Activated CD8-positive, alpha-beta memory T cell treated with anti-CD3 and anti-CD28 coated beads, Interleukin-2, amount 10 ng/mL, durations not matched to agents 7 days and 5 days (primary cell): ENCODE measurements at places on chromosomes 11 and 22.

DNA sequence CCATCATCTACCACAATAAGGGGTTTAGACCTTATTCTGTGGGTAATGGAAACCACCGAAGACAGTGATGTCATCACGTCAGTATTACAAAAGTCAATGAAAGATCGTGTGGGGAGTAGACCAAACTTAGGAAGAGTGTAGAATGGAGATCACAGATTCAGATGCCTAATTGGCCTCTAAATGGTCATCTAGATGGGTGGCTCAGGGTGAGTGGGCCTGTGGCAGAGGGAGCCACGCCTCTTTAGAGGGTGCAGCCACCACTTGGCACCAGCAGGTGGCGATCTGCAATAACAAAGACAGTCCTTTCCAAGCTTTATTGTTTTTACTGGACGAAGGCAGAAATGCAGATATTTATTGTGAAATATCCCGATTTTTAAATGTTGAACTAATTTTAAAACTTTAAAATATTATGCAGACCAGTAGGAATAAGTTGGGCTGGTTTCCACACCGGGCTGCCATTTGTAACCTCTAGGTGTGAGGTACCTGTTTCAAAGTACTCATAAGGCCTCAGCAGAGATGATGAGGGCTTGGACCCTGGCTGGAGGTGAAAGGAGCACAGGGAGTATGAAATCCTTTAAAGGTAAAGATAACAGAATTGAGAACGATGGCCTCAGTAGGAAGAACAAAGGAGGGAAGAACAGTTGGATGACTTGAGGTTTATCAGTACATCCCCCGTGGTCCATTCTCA, 222.0 kb downstream of the DBX1 start:
- peak; percentile 58 for DNase-seq

- DNase-seq, result no peak
Observed at GRCh38 chr11:108754901-108755625, 90.2 kb downstream of the DDX10 start.

GRCh38 chr22:23565915-23566704, 14.0 kb downstream of the IGLL1 start:
- DNase-seq, result no peak

DNA sequence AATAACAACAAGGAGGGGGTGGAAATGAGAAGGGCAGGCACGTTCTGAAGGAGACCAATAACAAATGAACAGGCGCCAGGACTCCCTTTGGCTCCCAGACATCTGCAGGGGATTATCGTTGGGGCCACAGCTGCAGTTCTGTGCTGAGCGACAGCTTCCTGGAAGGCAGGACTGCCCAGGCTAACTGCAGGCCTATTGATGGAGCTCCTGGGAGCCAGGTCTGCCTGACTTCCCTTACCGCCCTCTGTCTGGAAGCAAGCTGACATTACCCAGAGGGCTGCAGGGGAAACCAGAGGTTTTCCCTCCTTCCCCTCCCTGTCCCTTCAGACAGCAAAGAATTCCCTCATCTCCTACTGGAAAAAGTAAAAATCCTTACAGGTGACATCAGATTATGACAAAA, 5.0 kb downstream of the DRD2 start:
- no peak for DNase-seq

- DNase-seq, result no peak
Observed at GRCh38 chr11:6637871-6638270, 17.7 kb downstream of the DCHS1 start.
